AG08396 (cell line): ENCODE measurements at places on chromosomes 1 and 21.

GRCh38 chr1:117128323-117129079 lies 7.0 kb upstream of the TRIM45 start:
- DNase-seq = peak; percentile 37

DNA sequence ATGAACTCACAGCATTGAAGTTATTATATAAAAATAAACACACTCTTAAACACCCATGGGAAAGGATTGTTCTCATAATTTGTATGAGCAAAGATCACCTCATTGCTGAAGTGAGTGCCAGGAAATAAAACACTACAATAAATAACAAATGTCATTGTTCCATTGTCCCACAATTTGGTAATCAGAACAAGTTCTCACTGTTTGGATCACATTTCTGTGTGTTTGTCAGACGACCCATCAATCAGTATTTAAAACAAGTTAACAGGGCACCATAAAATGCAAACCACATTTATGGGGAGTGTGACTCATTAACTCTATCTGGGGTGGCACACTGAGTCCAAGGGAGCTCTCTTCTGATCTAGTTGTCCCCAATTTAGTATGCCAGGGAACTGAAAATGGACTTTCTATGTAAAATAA lies 124.5 kb downstream of the PTPRC start:
- no peak for DNase-seq

DNA sequence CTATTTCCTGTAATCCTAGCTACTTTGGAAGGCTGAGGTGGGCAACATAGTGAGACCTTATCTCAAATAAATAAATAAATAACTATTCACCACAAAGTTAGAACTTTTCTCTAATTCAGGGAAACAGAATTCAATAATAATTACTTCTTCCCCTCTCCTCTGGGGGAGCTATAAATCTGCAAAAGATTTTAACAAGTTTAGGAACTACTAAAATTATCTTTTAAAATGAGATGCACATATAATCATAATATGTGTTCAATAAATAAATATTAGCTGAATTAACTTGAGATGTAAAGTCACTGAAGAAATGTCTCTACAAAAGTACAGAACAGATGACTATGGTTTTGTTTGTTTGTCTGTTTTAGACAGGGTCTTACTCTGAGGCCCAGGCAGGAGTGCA lies 14.1 kb downstream of the WDR47 start:
- no peak for DNase-seq

- no peak for DNase-seq
Observed at GRCh38 chr1:902802-903201, 20.9 kb upstream of the SAMD11 start.

DNA sequence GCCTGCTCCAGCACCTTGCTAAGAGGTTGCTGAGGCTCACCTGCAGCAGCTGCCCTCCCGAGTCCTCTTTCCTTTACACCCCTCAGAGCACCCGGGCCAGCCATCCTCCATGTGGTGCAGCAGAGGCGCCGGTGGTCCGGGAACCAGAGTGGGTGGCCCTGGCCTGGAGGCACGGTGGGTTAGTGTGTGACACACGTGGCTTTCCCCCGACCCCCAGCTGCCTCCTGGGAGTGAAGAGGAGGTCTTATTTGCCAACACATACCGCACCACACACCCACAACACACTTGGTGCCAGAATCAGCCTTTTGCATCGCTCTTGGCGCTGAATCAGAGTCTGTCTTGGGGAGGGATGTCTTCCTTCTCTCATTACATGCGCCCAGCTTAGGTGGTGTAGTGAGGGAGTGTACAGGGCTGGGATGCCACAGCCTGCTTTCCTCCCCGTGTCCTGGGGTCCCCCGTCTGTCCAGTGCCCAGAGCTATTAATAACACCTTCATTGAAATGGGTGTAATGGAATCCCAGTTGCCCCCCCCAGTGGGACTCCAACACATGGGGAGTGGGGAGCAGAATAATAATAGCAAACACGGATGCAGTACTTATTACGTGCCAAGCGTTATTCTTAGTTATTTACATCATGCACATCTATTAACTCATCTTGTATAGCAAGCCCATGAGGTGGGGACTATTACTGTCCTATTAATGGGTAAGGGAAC lies 38.2 kb downstream of the MAPKAPK2 start:
- DNase-seq = no peak

DNA sequence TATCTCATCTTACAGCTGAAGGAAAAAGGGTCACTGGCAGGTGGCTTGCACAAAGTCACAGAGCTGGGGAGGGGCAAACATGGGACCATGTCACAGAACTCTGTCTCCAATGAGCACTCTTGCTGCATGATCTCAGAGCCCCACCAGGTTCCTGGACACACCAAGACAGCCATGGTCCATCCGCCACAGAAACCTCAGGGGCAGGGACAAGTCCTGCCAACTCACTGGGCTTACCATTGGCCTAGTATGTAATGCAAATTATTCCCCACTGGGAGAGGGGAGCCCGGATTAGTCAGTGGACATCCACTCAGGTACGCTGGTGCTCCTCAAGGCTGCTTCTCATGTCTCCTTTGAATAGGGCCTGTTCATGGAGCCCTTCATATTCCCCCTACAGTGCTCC lies 14.2 kb downstream of the S100A7A start:
- no peak for DNase-seq

DNA sequence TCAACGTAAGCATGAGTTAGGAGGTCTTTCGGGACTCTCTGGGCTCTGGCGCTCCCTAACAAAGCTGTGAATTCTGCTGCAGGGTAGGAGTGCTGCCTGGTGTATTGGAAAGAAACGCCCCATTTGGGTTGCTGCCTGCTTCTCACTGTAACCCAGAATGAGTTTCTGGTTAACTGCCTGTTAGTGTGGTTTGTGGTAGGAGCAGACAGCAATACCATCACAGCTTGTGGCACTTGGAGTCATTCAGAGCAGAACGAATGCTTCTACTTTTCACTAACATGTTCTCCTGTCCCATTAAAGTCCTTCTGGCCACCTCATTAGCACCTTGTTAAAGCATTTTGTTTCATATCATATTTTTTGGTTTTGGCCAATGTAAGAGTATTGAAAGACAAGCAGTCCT lies 18.1 kb downstream of the MAP3K7CL start:
- DNase-seq = peak; percentile 33

- peak; percentile 63 for DNase-seq
Observed at GRCh38 chr1:206117151-206117948, at the start of gene AVPR1B. TSS of gene AVPR1B (minus strand) at chr1:206117388. CDS start at chr1:206116890, 498 bp downstream.

- no peak for DNase-seq
Observed at GRCh38 chr1:99218572-99218971, 45.7 kb upstream of the PLPPR4 start.

GRCh38 chr1:29349871-29350491 lies 113.7 kb downstream of the PTPRU start:
- no peak for DNase-seq

DNA sequence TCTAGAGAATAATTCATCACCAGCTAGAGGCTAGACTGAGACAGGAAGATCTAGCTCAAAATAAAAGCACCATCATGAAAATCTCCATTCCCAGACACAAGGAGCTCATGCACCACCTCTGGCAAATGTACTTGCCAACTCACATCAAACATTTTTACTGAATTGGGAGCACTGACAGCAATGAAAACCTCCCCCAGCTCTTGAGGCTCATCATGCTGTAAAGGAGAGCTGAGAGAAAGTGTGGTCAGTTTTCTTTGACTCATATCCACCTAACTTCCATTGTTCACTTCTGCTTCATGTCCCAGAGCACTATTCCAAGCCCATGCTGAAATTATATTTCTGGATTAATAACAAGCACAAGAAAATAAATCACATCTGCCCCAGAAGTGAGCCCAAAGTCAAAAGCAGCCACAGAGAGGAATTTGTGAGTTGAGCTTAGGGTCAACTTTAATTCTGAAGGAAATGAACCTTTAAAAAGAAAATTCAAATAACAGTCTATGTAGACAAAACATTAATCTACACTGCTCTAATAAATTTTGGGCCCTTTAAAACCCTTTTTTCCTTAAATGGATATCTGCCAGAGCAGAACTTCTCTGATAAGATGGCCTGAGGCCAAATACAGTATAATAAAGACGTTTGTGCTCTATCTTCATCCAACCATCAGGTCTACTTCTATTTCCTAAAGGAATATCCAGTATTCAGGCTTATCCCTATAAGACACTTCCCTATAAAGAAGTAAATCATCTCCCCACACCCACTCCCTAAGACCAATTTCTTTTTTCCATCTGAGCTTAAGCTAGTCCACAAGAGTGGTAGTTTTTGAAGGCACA lies 85.9 kb upstream of the ADAM30 start:
- DNase-seq = no peak

DNA sequence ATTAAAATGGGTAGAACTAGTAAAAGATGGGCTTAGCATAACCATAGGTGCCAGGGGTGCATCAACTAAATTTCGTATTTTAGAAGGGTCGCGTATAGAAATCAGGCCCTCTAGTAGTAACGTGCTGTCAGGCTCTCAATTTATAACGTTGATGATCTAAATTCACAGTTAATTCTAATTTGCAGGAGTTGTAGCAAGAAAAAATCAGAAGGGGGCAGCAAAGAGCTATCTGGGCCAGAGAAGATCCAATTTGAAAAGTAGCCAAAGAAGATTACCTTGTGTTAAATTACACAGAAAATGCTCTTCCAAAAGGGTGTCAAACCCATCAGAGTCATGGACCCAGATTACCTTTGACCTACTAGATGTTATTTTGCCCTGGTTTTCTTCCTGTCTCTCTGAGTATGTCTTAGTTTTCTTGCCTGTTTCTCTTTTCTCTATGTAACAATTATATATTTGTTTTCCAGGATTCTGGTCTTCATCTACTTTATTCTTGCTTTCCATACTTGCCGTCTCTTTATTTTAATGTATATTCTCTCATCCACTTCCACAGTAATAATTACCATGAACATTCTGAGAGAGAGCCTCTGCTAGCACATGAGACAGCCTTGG lies 1030.9 kb downstream of the AMY1C start:
- DNase-seq = peak; percentile 12

DNA sequence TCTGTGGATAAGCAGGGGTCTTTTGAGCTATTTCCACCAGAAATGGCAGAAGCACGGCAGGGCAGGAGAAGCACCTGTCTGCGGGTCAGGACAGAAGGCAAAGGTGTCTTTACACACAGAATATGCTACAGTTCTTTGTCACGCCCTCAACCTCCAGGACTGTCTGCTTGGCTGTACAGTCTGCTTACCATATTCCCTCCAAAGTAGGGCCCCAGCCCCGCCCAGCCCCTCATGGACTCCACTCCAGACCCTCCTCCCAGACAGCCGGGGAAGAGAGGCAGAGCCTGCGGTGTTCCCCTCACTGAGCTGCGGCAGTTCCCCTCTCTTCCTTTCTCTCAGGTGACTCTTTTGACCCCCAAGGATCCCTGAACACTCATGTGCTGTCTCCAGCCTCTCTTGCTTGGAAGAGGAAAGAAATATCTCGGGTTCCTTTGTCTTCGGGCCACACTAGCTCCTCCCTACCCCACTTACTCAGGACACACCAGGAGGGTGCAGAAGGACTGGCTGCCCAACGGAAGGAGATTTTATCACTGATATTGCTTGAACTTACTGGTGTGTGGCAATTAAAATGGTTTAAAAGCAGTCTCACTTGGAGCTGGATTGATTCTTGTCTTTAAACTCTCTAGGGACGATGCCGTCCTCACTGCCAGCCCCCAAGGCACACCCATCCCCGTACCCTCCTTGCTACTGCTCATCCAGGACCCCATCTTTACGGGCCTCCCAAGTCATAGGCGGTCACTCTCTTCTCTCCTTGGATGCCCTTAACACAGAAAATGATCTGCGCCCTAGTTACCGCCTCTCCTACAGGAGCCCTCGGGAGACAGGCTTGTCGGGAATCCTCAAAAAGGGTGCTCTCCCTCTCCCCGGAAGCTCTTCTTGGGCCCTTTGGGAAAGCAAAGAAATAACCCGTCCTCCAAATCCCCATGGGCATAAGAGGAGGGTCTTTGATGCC lies 169.7 kb downstream of the TOMM20 start:
- DNase-seq = no peak
